CD4-positive, alpha-beta T cell (primary cell): ENCODE measurements at places on chromosomes 6 and 20.

DNA sequence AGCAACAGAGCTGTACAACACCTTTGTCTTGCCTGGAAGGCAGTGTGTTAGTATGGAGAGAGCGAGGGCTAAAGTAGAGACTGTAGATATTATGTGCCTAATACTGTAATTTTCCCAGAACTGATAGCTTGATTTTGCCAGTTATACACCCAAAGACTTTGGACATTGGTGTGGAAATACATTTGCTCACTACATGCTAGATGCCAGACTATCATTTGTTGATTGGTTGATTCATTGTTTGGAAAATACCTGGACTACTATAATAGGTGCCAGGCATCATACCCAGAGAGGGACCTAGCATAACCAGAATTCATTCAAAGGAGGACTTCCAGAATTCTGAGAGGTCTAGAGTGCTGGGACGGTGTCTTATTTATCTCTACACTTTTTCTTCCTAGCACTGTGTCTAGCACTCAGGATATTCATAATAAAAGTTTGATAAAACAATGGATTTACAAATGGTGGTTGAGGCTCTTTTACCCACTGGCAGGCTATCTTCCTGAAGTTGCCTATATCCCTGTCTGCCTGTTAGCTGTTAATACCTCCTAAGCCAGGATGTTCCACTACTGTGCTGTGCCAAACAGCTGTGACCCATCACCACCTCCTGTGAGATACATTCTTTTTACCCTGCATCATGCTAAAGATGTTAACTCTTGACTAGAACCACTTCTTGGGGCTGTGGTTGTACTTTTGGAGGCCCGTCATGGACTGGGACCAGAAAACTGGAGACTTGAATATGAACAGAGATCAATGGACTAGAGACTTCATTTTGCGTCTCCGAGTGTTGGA lies 72.2 kb upstream of the FUCA2 start:
- DNase-seq = no peak

GRCh38 chr20:54475334-54476168 lies at the start of gene DOK5:
DOK5 (plus strand) TSS chr20:54475593; CDS start chr20:54475947, 354 bp downstream.
- no peak for DNase-seq

DNA sequence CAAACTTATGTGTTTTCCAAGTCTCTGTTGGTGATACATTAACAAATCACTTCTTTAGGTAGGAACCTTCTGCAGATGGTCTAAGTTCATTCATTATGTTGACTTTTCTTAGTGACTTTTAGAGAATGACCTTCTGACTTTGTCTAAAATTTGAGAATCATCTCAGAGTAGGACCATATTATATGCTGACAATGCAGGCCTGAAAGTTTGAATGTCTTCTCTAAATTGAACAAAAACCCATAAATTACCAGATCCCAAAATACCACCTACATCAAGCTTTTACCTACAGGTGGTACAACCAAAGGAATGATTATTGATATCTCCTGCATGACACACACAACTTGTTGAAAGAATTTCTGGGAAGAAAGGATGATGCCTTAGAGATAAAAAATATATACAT lies 191.5 kb downstream of the SOD2 start:
- no peak for DNase-seq

- no peak for DNase-seq
These were observed 18.5 kb upstream of the IRF4 start for GRCh38 chr6:373031-373430.

DNA sequence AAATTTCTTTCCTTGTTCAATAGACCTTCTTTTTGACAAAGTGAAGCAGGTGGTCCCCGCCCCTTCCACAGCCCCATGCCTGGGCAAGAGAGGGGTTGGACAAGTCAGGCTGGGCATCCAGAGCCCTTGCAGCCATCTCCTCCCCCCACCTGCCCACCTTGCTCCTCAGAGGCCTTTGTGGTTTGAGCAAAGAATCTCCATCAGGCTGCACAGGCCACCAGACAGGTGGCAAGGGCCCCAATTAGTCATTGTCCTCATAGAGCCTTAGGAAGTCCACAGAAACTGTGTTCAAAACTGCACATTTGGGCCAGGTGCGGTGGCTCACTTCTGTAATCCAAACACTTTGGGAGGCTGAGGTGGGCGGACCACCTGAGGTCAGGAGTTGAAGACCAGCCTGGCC lies 1.5 kb upstream of the MAPK13 start:
- no peak for DNase-seq

- DNase-seq = no peak
These were observed 177.7 kb downstream of the FARS2 start for GRCh38 chr6:5438922-5439584.

GRCh38 chr20:41032271-41032670 lies 3.6 kb downstream of the TOP1 start:
- no peak for DNase-seq

DNA sequence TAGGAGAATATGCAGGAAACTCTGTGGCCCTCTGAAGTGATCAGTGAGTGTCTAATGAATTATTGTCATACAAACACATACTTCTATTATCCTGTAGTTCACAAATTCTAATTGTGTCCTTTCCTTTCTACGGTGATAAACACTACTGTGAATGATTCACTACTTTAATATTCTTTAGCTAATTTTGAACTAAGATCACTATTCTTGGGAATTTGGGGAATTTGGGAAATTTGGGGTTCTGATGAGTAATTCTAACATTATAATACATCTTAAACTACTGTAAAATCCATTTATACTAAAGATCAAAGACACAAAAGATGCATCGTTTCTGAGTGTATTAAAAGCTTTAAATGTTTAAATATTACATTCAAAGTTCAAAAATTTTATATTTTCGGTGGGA lies 1287.2 kb upstream of the CITED2 start:
- no peak for DNase-seq

DNA sequence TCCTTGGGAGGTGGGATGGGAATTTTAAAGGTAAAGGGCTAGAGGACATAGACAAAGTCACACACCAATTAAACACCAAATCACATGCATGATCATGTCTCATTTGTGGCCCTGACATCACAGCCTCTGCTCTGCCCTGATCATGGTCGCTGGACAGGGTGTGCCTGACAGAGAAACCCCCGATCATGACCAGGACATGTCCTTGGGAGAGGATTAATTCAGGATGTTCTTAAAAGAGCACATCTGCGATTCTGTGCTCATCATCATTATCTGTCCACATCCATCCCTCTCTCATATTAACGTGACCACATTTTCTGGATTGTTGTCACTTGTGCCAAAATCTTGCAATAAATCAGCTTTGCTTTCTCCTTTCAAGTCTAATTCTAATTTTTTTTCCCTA lies 7.7 kb upstream of the PBOV1 start:
- no peak for DNase-seq

GRCh38 chr6:11111769-11112437 lies 378 bp upstream of the ERVFRD-1 start:
- DNase-seq = no peak

DNA sequence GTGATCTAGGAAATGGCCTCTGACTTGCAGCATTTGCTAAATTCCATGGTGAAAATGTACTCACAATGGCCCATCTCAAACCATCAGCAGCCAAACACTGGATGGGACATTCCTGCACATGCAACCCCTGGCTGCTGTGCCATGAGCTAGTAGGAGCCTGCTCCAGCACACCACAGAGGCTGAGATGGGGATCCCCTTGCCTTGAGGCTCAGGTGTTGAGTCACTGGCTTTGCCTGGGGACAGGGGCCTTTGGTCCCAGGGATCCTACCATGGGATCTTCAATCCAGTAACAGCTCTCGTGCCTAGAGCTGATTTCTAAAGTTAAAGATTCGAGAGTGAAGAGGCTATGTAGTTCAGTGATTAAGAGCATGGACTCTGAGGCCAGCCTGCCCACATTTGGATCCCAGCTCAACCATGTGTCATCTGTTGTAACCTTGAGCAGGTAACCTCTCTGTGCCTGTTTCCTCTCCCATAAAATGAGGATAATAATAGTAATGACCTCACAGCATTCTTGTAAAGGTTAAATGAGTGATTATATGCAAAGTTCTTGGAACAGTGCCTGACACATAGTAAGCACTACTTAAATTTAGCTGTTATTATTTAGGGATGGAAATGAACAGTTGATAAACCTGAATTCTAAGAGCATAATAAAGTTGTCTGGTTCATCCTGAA lies 16.4 kb downstream of the FOXQ1 start:
- DNase-seq = no peak

DNA sequence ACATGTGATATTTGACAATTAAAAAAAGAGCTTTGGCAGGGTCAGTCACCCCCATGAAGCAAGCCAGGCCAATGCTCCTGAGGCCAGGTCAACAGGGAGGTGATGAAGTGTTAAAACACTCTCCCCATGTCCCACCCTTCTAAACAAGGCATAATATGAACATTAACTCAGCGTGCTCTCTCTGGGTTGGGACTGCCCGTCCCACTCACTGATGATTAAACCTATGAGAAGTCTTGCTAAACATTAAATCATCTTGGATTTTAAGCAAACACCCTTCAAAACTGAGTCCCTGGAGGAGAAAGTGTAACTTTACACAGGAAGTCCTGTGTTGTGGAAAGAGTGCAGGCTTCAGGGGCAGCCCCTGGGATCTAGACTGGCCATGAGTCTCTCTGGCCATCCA lies 558.5 kb downstream of the CD83 start:
- DNase-seq = no peak

- DNase-seq = no peak
These were observed 1.8 kb downstream of the ZNF831 start for GRCh38 chr20:59165396-59165795.

DNA sequence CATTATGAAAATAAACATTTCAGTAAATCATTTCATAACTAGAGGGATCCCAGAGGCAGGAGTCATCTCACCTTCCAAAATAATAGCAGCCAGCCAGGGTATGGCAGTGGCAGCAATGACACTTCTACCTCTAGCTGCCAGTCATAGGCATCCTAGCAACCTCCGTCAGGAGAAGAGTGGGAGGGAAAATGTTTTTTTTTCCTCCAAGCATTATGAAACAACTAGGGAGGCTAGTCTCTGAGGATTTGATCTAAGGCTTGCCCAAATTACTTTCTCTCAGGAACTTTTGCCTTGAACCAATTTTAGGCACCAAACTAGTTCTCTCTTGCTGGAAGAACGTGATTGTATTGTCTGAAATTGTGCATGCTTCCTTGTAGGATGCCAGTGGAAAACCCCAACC lies 208.7 kb upstream of the PREP start:
- no peak for DNase-seq

DNA sequence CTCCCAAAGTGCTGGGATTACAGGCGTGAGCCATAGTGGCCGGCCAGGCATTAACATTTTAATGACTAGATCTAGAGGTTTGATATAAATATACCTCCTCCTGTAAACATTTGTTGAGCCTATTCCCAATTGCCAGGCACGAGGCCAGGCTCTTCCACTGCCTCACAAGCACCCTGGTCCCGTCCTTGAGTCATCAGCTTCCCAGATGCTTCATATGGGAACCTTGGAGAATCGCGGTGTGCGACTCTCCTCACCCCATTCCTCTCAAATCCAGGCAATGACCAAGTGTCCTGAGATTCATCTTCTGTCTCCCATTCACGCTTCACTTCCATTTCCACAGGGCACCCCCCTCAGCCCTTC lies 35.9 kb upstream of the PIM1 start:
- DNase-seq = no peak

GRCh38 chr6:11471261-11471660 lies 66.3 kb upstream of the TMEM170B start:
- DNase-seq = no peak

DNA sequence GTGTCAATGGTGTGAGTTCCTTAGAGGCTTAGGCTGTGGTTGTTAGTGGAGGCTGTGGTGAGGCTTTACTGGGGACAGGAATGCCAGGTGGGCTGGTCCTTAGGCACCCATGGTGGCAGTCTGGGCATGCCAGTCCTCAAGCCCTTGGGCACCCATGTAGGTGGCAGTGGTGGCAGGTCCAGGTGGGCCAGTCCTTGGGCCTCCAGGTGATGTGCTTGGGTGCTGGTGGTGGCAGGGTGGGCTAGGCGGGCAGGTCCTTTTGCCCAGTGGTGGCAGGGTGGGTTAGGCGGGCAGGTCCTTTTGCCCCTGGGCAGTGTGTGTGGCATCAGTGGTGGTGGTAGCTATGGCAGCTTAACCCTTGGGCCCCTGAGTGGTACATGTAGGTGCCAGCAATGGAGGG lies 133.8 kb downstream of the FLRT3 start:
- no peak for DNase-seq

DNA sequence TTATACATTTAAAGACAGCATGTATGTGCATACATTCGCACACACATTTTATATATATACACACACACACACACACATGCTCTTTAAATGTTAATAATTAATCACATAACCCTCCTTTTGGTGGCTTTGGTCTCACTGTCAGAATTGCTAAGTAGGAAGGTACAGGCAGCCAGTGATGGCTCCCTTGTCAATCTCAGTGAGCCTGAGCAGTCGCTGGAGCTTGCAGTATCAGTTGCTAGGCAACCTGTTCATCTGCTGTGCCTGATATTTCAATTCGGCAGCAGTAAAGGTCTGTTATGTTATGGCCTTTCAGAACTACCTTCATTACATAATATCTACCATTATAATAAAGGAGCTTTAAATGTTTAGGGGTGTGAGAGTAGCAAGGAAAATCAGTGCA lies 374.3 kb downstream of the LMBRD1 start:
- no peak for DNase-seq

GRCh38 chr6:6610031-6610591 lies 21.6 kb downstream of the LY86 start:
- DNase-seq = no peak
